ENCODE measurements at places on chromosomes 5 and 9.

- no peak for DNase-seq
Observed at GRCh38 chr5:55517804-55518203, 17.0 kb downstream of the PLPP1 start.

DNA sequence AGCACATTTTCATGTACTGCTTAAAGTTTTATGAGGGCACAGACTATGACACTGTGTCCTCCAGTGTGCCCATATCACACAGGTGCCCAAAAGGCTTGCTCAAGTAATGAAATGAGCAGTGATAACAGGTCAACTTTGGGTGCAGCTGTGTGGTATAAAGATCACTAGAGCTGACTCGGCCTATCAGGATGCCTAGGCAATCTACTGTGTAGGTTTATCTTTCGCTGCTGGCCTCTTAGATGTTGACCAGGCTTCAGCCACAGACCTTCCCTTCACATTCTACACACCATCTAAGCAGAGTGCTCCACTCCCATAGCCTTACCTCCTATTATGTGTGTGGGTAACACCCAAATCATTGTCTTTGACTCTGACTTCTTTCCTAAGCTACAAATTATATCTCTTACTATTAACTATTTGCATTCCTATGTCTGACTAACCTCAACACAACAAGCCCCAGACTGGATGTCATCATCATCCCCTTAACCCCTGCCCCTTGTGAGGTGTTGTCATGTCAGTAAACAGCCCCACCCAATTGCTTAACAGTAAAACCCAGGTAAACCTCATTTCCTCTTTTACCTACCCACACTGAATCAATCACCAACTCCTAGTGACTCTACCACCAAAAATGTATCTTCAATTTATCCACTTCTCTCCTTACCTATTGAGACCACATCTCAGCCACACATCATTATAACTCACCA is 2.5 kb downstream of the SREK1IP1 start:
- peak; percentile 45 for DNase-seq

- DNase-seq = no peak
Observed at GRCh38 chr9:99637641-99638040, 184.0 kb upstream of the NR4A3 start.

DNA sequence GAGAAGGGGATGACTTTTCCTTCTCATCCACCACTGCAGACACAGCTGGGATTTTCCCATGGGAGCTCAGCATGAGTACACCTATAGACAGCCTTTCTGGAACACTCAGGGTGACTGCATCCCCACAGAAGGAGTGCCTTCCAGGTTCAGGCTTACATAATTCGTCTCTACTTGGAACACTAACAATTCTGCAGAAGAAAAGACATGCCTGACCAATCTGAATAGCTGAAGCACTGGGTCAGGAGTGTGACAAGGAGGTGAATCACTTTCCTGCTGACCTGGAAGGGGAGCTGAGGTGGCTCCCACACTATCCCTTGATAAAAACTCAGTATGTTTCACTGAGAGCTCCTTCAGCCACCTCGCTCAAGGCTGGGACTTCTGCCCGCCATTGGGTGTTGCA is 425.3 kb downstream of the TLR4 start:
- DNase-seq = no peak

DNA sequence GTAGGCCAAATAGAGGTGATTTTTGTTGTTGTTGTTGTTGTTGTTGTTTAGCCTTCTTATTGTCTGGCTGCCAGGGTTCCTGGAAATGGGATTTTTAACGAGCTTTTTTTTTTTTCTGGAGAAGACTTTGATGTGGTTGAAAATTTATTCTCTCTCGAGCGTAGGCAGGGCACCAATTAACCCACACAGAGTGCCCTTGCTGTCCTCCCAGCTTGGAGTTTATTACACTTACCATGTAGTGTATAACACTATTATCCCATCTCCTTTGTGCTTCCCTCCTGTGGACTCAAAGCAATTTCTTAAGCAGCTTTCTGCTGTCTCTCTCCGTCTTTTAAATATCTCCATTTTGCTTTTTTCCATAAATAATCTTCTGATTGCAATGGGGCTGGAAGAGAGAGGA is 57.4 kb downstream of the OR2K2 start:
- no peak for DNase-seq

- peak; percentile 7 for DNase-seq
Observed at GRCh38 chr5:84017523-84018172, 297.0 kb upstream of the HAPLN1 start.

DNA sequence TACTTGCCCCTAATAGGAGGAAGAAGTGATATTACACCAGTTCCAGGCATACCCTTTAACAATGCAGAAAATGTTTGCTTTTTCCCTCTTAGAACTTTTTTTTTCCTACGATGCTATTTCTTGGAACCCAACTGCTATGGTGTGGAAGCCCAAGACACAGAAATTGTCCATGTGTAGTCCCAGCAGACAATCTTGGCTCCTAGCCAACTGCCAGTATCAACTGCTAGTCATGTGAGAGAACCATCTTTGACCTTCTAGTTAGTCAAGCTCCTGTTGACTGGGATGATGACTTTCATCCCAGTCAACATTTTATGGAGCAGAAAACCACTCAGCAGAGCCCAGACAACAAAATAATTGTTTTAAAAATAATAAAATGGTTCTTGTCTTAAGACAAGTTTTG is 532.4 kb downstream of the TLR4 start:
- no peak for DNase-seq

Data from GM23248 (cell line).